ENCODE measurements at places on chromosomes 7 and 10. TPM values are rescaled to one million over a fixed set of nuclear protein-coding genes. Genes with fewer than 3 reads are reported as not detected.

Gene PVRIG
- 4.2 TPM for polyA plus RNA-seq

Gene COL17A1
- not detected for polyA plus RNA-seq

- DNase-seq: no peak
These were observed 29.4 kb downstream of the ENTPD1 start for GRCh38 chr10:95785317-95785716.

GRCh38 chr7:116583653-116584052, 58.8 kb downstream of the CAV1 start:
- no peak for DNase-seq

Gene UBTD1
- 9.5 TPM for polyA plus RNA-seq

Gene MCM10
- polyA plus RNA-seq: 5.2 TPM

DNA sequence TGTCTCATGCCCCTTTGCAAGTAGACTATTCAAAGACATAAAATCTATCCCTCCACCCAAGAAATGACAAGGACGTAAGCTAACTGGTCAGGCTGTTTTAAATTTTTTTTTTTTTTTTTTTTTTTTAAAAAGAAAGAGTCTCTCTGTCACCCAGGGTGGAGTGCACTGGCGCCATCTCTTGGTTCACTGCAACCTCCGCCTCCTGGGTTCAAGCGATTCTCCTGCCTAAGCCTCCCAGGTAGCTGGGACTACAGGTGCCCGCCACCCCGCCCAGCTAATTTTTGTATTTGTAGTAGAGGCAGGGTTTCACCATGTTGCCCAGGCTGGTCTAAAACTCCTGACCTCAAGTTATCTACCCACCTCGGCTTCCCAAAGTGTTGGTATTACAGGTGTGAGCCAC, 11.2 kb downstream of the TRA2A start:
- no peak for DNase-seq

DNA sequence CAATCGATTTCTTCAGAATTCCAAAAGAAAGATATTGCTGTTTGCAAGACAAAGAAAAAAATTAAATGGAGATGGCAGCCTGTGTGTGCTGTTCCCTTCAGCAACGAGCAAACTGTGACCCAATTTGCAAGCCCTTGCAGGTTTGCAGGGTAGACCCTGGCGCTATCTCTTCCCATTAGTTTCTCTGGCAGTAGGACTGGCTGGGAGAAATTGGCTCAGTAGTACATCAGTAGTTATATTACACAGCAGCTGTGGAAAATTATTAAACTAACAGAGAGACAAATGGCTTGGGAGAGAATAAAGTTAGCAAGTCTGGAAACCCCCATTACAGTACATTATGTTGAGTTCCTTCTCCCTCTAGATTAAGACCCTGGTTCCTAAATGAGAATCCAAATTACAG, 116.4 kb upstream of the ITGB1 start:
- DNase-seq: peak; percentile 48

DNA sequence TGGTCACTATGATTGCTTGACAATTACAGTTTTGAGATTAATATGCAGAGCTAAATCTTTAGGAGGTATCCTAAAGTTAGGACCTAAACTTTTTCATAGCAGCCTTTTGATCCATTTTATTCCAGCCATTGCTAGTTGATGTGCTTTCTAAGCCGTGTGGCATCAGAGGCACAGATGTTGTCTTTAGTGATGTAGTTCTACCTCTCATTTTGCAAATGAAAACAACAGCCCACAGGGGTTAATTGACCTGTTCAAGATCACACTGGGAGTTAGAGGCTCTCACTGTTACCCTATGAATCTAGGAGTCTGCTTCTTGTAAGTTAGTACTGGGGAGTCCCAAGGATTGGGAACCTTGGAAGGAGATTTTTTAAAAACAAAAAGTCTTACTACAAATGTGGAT, 10.6 kb downstream of the AUTS2 start:
- no peak for DNase-seq

Gene MAPK8
- polyA plus RNA-seq: 34.1 TPM

Measured in muscle of arm (tissue), 14 donors.